Placental pericyte (primary cell): ENCODE measurements at places on chromosomes 1 and 21. TPM values are rescaled to one million over a fixed set of nuclear protein-coding genes. Genes with fewer than 3 reads are reported as not detected.

LEMD1 gene
- not detected in 2 replicates for total RNA-seq

HPCAL4 gene
- total RNA-seq = not detected in 2 replicates

TMEM200B gene
- 9.4 and 14.2 TPM in 2 replicates for total RNA-seq

YARS1 gene
- total RNA-seq = 154 and 303 TPM in 2 replicates

DNAJC6 gene
- total RNA-seq = 2.4 and 7.2 TPM in 2 replicates

PIGV gene
- 13.5 and 19.9 TPM in 2 replicates for total RNA-seq

ANKRD65 gene
- under 0.01 and 0.14 TPM in 2 replicates for total RNA-seq

SFPQ gene
- 200 and 275 TPM in 2 replicates for total RNA-seq

SELL gene
- total RNA-seq = 0.14 TPM in 1 of 2 replicates, not detected in the other

ACOT7 gene
- 56.1 and 57.3 TPM in 2 replicates for total RNA-seq

CRNN gene
- not detected in 2 replicates for total RNA-seq

KLF17 gene
- total RNA-seq = under 0.01 and 0.14 TPM in 2 replicates

SPRR2G gene
- total RNA-seq = not detected in 2 replicates

BSND gene
- total RNA-seq = not detected in 2 replicates

MTR gene
- total RNA-seq = 15.8 and 31.4 TPM in 2 replicates

AADACL3 gene
- total RNA-seq = not detected in 2 replicates

LCK gene
- total RNA-seq = not detected in 2 replicates
